ENCODE measurements at places on chromosomes 12 and 14.
A peak's percentile ranks its signal among the peaks of the same experiment; 100 is the strongest.

GRCh38 chr14:51323492-51323891 is 83.4 kb downstream of the TMX1 start:
- no peak for DNase-seq

- DNase-seq = no peak
Measured at GRCh38 chr14:101833045-101833444, 71.5 kb downstream of the PPP2R5C start.

GRCh38 chr14:56400109-56400825 is 179.3 kb upstream of the TMEM260 start:
- DNase-seq = no peak

GRCh38 chr12:22459838-22460490 is 84.4 kb downstream of the C2CD5 start:
- peak; percentile 17 for DNase-seq

- DNase-seq = peak; percentile 60
Measured at GRCh38 chr12:94545935-94546771, 86.5 kb upstream of the CEP83 start.

DNA sequence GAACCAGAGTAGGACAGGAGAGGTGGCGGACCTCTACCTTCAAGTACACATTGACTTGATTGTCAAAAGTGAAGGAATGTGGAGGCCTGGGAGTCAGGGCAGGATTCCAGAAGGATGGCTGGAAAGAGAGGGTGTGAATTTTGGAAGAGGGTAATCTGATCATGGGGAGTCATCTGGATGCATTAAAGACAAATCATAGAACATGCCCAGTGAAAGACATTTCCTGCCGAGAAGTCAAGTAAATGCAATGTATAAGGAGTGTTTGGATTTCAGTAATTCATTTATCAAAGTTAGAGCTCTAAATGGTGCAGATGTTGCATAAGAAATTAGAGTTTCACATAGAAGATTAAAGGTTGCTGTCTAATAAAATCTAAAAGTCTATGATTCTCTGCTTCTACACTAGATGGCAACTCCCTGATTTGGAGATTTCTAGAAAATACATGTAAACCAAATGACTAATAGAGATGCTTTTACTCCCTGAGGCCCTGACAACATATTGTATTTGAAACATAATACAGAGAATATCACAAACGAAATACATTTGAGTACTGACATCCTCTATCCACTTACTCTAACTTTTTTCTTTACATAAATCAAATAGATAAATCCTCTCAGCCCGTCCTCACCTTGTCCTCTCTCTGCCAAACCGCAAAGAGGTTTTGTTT is 91.3 kb downstream of the KCNA5 start:
- DNase-seq = no peak

DNA sequence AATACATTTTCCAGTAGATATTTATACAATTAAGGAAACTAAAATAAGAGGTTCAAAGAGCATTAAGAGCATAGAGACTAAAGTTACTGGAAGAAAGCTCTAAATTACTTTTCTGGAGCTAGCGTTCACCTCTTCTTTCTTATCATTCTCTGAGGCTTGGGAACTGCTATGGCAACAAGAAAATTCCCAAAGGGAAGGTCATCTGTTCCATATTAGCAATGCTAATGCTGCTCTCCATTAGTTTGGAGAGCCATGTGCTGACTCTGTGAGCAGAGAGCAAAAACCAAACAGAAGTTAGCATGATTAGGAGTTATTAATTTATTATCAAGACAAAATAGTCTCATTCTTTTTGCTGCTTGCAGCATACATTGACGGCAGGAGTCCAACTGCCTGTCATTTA is 143.1 kb upstream of the SLC16A7 start:
- no peak for DNase-seq

DNA sequence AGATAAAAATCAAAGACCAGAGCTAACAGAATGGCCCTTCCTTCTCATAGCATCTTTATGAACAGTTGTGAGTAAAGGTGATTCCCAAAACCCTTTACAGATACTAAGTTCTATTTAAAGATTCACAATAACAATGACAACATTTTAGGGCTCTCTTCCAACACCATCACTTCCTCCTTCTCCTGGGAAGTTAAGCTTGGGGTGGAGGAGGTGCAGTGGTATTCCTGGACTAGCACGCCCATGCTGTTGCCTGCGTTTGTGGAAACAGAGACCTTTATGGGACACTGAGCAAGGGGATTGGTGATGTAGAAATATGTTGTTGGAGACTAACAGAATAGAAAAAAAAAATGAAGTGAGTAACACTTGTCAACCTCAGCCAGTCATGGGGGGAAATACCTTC is 22.5 kb downstream of the SYNE2 start:
- no peak for DNase-seq

GRCh38 chr12:41486718-41487117 is 298.6 kb downstream of the PDZRN4 start:
- DNase-seq = no peak

- no peak for DNase-seq
Measured at GRCh38 chr12:25151476-25151875, 43.5 kb downstream of the DNAI7 start.
